GM13977 (cell line): ENCODE measurements at places on chromosomes 2 and 18.

- no peak for DNase-seq
These were observed 231.7 kb upstream of the CCDC150 start for GRCh38 chr2:196407675-196408264.

- DNase-seq, result no peak
These were observed 8.4 kb downstream of the SCN7A start for GRCh38 chr2:166485558-166486178.

- no peak for DNase-seq
These were observed 11.5 kb upstream of the SLC11A1 start for GRCh38 chr2:218370410-218371063.

DNA sequence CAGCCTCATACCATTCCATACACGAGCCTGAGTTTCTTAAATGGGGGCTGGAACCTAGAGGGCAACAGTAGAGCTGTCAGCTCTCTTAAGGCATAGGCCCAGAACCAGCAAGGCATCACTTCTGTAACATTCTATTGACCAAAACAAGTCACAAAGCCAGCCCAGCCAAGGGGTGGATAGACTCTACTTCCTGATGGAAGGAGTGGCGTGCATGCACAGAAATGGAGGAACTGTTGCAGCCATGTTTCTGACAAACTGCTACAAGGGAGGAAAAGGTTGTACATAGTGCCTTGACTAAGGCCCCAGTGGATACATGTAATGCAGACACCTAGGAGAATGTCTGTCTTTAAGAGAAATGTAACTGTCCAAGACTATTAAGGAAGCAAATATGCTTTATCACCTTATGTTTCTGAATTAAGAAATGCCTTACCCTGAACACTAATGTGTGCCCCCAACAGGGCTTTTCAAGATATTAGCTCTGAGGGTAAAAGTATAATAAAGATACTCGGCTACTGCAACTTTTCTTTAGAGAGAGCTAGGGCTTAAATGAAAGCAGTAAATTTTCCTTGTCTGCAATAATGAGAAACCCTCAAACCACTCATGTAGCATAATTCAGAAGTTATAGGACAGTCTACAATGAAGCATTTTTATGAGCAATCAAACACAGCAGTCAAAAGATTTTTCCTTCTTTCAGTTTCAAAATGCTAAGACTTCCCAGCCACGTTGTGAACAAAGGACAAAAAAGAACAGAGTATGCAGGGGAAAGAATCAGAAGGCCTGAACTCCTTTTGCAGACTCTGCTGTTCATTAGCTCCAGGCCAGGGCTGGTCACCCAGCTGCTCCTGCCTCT is 35.1 kb upstream of the CDC42EP3 start:
- DNase-seq, result no peak

DNA sequence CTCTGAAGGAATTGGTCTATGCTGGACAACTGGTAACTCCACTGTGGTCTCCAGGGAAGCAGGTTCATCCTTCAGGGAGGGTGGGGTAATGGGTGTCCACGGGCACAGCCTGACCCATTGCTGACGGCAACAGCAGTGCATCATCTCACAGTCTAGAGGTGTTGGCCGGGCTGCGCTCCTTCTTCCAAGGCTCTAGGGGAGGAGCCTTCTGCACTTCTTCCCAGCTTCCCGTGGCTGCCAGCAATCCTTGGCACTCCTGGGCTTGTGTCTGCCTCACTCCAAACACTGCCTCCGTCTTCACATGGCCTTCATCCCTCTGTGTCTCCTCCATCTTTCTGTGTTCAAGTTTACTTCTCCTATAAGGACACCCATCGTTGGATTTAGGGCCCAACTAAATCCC is 166.2 kb downstream of the CTIF start:
- DNase-seq, result no peak

DNA sequence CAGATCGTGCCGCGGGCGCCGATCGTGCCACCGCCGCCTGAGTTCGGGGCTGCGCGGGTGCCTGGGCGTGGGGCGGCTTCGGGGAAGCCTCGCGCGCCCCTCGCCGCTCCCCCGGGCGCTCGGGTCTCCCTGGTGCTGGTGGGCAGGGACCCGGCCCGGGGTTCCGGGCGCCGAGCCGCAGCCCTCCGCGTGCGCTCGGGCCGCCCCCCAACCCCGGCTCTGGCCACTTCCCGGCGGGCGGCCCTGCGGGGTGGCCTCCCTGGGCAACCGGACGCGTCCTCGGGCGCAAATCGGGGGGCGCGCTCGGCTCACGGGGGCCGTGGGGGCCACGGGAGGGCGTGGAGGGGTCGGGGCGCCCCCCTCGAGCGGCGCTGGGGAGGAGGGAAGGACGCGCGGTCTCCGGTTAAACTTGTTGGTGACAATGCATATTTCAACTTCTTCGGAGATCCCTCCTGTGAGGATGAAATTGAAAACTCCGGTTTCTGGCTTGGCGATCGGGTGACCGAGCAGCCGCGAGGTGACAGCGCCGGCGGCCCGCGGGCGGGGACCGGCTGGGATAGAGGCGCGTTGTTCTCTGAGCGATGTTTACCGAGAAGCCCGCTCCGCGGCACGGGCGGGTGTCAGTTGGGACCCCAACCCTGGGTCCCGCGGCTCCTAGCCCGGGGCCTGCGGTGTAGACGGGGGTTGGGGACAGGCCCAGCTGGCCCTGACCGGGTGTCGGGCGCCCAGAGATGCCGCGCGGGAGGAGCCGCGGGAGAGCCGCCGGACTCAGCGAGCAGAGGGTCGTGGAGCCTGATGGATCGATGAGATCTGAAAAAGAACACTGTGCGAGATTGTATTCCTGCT is 676 bp downstream of the SH3BP4 start:
- DNase-seq, result no peak

- peak; percentile 84 for DNase-seq
These were observed 67.6 kb upstream of the MCFD2 start for GRCh38 chr2:46983065-46983801.

- no peak for DNase-seq
These were observed 38.0 kb downstream of the TSHZ1 start for GRCh38 chr18:75248426-75249174.

DNA sequence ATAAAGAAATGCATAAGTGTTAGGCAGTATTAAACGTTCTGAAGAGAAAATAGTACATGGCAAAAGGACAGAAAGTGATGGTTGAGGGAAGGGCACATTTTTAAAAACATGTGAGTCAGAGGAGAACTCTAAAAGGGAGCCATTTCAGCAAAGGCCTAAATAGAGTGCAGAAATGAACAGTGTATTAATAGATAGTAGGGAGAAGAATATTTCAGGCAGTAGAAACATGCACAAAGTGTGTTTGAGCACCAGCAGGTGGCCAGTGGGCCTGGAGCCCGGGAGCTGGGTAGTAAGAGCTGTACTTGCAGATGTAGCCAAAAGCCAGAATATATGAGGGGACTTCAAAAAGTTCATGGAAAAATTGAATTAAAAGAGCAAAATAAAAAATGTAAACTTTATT is 288.1 kb upstream of the FIGN start:
- no peak for DNase-seq

- peak; percentile 58 for DNase-seq
These were observed 126.6 kb downstream of the UBE2E3 start for GRCh38 chr2:181106789-181107627.

- DNase-seq, result no peak
These were observed 47.1 kb downstream of the KCNIP3 start for GRCh38 chr2:95344215-95344583.

GRCh38 chr18:49691177-49691608 is 122.1 kb downstream of the ACAA2 start:
- no peak for DNase-seq

GRCh38 chr2:143460382-143460781 is 331.2 kb downstream of the ARHGAP15 start:
- no peak for DNase-seq

DNA sequence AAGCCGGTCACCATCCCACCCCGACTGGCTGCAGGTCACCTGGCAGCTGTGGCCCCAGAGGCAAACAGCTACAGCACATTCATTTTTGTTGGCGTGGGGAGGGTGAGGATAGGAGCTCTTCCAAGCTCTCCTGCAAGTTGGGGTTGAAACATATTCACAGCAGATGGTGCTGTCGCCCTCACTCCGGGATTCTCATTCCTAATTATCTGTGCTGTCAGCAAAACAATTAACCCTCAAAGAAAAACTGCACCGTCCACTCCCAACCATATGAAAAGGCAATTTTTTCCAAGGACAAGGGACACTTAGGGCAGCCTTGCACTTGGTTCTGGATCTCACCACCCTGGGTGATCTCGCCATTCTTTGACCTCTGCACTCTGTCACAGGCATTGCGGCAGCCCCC is 68.6 kb downstream of the ZBTB7C start:
- no peak for DNase-seq

- DNase-seq, result no peak
These were observed 13.2 kb downstream of the CPLX4 start for GRCh38 chr18:59305295-59305694.

DNA sequence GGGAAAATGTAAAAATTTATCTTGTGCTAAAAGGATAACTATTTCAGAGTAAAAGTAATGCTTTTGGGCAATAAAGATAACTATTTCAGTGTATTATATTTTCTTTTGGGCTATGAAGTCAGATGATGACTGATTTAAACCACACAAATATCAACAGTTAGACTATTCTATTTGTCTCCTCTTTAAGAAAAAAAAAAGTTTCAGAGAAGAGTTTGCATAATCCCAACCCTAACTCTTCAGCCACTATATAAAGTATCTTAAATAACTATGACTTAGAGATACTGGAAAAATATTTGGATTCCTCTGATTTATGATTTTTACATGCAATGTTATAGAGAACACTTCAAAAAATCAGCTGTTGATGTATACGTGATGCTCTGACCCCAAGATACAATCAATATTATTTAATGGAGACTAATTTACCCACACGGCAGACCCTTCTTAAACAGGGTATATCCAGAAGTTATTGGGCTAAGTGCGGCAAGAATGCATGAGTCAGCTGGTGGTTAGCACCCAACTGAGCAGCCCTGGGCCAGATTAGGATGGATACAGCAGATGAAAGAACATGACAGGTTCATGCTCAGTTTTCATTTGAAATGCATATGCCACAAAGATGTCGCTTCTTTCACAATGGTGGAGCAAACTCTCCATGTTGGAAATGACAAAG is 279.0 kb downstream of the AFF3 start:
- DNase-seq, result no peak

GRCh38 chr2:46062637-46063412 is 234.4 kb upstream of the EPAS1 start:
- peak; percentile 65 for DNase-seq

- no peak for DNase-seq
These were observed 53.5 kb upstream of the ASAP2 start for GRCh38 chr2:9152975-9153642.
